ENCODE measurements at places on chromosomes 3 and 15.

DNA sequence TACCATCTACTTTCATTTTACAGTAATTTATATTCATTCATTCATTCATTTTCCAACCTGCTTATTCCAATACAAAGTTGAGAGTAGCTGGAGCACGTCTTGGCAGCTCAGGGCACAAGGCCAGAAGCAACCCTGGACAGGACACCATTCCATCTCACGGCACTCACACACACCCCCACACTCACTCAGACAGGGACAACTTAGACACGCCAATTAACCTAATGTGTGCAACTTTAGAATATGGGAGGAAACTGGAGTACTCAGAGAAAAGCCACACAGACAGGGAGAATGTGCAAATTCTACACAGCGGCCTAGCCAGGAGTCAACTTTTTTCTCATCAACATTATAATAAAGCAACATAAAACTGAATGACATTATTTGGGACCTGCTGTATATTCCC lies 46.7 kb downstream of the IGF2BP2 start:
- no peak for DNase-seq

GRCh38 chr3:151400341-151400740 lies 15.8 kb upstream of the P2RY12 start:
- DNase-seq: no peak

- no peak for DNase-seq
Observed at GRCh38 chr15:77895742-77896141, 181.8 kb downstream of the TBC1D2B start.

DNA sequence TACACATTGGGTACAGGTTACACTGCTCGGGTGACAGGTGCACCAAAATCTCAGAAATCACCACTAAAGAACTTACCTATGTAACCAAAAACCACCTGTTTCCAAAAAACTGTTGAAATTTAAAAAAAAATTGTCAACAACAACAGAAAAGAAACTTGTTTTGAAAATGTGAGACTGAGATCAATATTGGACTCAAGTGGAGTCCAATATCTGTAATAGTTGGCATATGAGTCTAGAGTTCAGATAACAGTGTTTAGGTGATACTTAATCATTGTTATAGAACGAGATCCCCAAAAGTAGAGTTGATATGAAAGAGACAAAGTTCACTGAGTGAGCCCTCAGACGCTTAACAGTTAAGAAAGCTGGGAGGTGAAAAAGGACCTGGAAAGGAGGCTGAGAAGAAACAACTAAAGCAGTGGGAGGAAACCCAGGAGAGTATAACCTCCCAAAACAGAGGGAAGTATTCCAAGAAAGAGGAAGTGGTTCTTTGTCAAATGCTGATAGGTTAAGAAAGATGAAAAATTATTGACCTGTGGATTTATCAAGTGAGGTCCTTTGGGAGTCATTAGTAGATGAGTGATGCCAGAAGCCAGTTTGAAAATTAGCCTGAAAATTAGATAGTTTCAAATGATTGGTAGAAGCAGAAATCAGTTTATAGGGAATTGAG lies 388.6 kb upstream of the DPH6 start:
- no peak for DNase-seq

GRCh38 chr3:154236331-154236730 lies 88.0 kb downstream of the DHX36 start:
- DNase-seq: no peak

DNA sequence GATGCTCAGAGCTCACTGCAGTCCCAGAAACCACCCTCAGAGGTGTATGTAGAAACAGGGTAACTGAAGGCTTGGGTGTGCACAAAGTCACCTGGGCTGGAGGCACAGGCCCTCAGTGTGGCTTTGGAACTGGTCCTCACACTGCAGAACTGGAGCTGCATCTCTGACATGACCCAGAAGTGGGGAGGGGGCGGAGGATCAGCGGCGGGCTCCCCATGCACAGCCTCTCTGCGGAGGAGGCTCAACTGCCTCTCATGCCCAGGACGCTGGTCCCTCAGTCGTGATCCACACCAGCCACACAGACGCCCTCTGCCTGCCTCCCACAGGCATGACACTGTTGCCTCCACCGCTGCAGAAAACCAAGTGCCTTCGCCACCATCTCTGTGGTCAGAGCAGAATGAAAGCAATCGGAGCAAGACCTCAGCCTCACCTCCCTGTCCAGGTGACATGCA lies 73.7 kb downstream of the TM2D3 start:
- peak; percentile 73 for DNase-seq

- no peak for DNase-seq
Observed at GRCh38 chr3:8760091-8760490, 9.3 kb downstream of the OXTR start.

- no peak for DNase-seq
Observed at GRCh38 chr3:174776123-174776522, 83.0 kb upstream of the NAALADL2 start.

- no peak for DNase-seq
Observed at GRCh38 chr3:79947957-79948356, 180.2 kb upstream of the ROBO1 start.

- no peak for DNase-seq
Observed at GRCh38 chr15:35674873-35675781, 129.2 kb upstream of the DPH6 start.
